ENCODE measurements at places on chromosomes 12 and 14. TPM values are rescaled to one million over a fixed set of nuclear protein-coding genes. Genes with fewer than 3 reads are reported as not detected.

NKX2-8 gene
- total RNA-seq: 1.0 TPM

NR1H4 gene
- total RNA-seq: not detected

COCH gene
- total RNA-seq: 26.6 TPM

TMEM229B gene
- 0.24 TPM for total RNA-seq

CELA1 gene
- total RNA-seq: not detected

ZNF10 gene
- 1.5 TPM for total RNA-seq

LRTM2 gene
- not detected for total RNA-seq

SLC39A2 gene
- not detected for total RNA-seq

POTEM gene
- not detected for total RNA-seq

RAPGEF3 gene
- 1.2 TPM for total RNA-seq

MAP1LC3B2 gene
- total RNA-seq: 1.2 TPM

GPN3 gene
- total RNA-seq: 35.0 TPM

PIANP gene
- 0.96 TPM for total RNA-seq

GMFB gene
- total RNA-seq: 33.4 TPM

NUAK1 gene
- 13.3 TPM for total RNA-seq

ASPG gene
- not detected for total RNA-seq

NGB gene
- not detected for total RNA-seq

PRH2 gene
- total RNA-seq: not detected

EID3 gene
- 7.7 TPM for total RNA-seq

RTL1 gene
- 0.33 TPM for total RNA-seq

SDR9C7 gene
- not detected for total RNA-seq
